HTR-8/SVneo (cell line): ENCODE measurements at places on chromosomes 3 and 15.

DNA sequence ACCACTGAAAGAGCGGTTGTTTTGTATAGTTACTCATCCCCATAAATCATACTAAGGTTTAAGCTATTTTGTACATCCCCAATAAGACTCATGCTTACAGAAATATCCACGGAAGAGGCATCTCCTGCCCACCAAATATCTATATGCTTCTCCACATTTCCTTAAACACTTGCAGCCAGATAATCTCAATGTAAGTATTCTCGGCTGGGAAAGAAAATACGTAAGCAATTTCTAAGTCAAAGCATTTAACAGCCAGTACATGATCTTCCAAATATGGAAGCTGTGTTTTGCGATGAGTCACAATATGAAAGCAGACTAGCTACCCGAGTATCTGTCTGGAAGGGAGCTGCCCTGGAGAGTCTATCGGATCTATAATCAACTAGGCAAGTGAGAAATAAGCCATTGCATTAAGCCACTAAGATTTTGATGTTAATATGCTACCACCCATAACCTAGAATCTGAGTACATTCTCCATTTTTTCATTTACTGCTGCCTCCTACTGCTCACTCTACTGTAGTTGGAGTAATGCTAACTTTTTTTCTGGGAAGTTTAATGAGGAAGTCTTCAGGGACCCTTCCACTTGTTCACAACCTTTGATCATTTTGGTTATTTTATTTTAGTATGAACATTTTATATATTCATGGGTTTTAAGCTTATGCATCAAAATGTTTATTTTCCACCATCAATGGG lies 26.9 kb upstream of the ZMAT3 start:
- DNase-seq, result peak; percentile 64

GRCh38 chr15:91885714-91886270 lies 32.3 kb downstream of the SLCO3A1 start:
- DNase-seq, result no peak

DNA sequence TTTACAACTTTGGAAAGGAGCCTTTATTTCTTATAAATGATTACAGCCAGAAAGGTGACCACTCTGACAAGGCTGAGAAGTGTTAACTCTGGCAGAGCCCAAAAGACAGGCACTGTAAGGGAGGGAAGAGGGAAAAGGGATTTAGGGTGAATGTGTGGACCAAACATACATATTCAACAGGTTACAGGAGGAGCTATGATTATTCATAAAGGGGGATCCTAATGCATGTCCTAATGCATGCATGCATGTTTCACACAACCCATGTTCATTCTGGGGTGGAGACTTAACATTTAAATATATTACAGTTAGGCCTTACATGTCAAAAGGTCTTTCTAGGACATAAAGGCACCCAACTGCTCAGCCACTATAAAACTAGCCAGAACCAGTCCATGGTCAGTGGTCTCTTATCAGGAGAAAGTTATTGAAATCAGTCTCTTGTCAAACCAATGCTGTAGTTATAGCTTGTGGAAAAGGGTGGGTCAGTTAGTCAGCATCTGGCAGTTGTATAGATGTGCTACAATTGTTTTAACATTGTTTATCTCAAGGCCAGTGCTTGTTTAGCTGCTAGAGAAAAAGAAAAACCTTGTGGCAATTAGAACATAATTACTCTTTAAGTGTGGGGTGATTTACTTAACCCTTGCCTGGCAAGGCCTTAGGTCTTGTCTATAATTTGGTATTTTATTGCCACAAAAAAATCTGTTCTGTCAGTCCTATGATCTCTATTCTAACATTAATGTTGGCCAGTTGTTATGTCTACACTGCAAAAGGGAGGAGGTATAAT lies 77.5 kb downstream of the RAD18 start:
- no peak for DNase-seq

- DNase-seq, result no peak
Measured at GRCh38 chr3:188062216-188062615, 91.7 kb upstream of the LPP start.

GRCh38 chr3:182585532-182586150 lies 207.7 kb upstream of the ATP11B start:
- no peak for DNase-seq

DNA sequence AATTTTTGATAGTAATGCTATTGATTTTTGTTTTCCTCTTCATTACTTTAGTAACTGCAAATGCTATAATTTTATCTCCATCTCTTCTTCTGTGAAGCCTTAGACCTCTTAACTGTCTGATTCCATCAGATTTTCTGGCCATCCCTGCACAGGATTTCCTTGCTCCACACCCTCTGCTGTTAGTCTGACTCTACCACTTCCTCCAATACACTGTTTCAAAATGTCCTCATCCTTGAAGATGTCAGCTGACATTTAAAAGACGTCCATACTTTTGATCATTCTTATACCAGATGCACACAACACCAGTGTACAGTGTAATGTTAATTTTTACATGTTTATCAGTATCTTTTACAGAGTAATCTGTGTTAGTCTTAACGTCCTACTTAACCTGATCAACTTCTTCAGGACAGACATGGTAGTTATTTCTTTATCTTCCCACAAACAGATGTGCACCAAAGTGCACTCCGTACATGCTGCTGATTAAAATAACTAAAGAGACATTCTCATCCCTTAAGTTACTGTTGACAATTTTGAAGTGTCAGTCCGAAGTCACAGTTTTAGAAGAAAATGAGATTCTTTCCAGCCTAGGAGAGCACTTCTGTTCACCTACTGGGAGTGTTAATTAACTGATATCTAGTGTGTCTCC lies 102.4 kb upstream of the RASGRP1 start:
- no peak for DNase-seq

GRCh38 chr3:142947799-142948575 lies 15.5 kb downstream of the PAQR9 start:
- peak; percentile 33 for DNase-seq

GRCh38 chr3:74345701-74346100 lies 268.8 kb downstream of the CNTN3 start:
- no peak for DNase-seq

- DNase-seq, result no peak
Measured at GRCh38 chr15:63340878-63341277, 40.8 kb downstream of the CA12 start.

- DNase-seq, result peak; percentile 45
Measured at GRCh38 chr3:158768361-158768787, 33.5 kb upstream of the MFSD1 start.

- DNase-seq, result no peak
Measured at GRCh38 chr3:152374262-152374990, 105.7 kb downstream of the MBNL1 start.

DNA sequence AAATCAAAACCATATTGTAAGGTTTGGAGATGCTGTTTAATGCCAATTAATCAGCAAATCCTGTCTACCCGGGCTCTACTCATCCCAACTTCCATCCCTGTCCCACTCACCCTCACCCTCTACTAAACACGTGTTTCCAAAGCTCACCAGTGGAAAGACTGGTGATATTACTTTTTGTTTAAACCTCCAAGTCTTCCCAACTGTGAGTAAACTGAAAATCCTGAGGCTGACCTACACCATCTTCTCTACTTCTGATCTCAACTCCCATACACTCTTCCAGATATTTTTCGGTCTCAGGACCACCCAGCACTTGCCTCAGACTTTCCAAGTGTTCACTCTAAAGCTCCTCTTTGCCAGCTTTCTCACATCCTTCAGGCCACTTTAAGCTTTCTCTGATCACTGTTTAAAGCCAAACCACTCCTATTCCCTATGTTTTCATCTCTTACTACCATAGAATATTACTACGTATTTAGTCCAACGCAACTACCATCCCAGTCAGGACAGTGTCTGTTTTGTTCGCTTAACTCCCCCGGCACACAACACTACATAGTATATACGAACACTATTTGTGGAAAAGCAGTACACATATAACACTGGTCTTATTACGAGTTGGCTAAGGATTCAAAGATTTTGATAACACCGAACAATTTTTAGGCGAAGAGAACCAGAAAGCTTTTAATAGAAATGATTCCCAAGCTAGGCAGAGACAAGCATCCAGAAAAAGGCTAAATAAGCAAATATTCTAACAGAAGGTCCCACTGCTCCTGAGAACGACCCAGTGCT lies 684 bp downstream of the RPL4 start:
- DNase-seq, result no peak

- no peak for DNase-seq
Measured at GRCh38 chr3:179181021-179181472, 32.9 kb downstream of the PIK3CA start.

- DNase-seq, result no peak
Measured at GRCh38 chr15:101578443-101578894, 73.7 kb downstream of the TM2D3 start.

GRCh38 chr15:83592370-83593040 lies 61.4 kb upstream of the ADAMTSL3 start:
- no peak for DNase-seq
